ENCODE measurements at places on chromosomes 2 and 18. TPM values are rescaled to one million over a fixed set of nuclear protein-coding genes. Genes with fewer than 3 reads are reported as not detected.

- DNase-seq, result no peak
These were observed at the start of gene HOXD8 for GRCh38 chr2:176128982-176129796. Gene HOXD8, plus strand, starts transcription at chr2:176129705. Its CDS starts 662 bp downstream, at chr2:176130367.

DNA sequence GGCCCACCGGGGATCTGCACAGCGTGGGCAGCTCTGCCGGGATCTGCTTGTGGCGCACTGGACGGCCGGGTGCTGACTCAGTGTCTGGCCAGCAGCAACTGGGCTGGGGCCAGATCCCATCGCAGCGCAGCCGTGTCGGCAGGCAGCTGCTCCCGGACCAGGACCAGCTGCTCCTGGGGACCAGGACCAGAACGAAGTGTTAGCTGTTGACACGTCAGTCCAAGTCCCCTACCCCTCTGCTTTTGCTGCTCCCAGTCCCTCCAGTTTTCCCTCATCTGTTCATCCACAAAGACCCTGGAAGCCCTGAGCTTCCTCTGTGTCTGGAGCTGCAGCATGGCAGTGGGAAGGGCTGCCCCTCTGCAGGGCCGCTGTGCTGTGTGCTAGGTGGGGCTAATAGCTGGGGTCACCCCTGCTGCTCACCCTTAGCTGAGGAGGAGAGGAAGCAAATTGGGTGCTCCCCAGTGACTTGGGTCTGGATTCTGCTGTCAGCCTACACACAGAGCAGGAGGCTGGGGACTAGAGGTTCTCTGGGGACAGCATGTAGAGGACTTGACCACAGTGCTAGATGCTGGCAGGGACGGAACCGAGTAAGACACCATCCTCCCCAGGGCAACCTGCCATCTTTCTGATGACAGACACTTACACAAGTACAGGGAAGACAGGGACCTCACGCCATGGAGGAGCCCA is 16.9 kb upstream of the KIF1A start:
- DNase-seq, result no peak

DNA sequence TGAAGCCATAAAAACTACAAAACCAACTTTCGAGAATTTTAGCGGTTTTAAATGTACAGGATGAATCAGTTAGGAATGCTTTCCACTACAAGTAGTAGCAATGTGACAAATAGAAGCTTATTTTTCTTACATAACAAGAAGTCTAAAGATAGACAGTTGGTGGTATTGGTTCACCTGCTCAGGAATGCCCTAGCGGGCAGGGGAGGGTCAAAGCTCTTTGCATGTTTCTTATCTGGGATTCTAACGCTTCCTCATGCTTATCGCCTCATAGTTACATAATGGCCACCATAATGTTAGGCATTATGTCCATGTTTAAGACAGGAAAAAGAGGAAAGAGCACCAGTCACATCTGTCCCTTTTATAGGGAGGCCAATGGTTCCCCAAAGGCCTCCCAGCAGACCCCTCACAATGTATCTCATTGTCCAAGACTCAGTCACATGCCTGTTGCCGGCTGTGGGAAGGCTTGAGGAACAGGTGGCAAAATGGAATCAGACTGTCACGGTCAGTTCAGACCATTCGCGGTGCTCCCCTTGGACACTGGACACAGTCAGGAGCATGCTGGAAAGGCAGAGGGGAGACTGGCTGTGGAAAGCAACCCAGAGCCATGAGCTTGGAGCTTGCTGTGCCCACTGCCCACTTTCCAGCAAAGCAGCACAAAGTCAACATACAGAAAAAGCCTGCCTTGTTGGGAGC is 69.4 kb upstream of the ODC1 start:
- DNase-seq, result no peak

Gene PMAIP1
- 0.58 TPM for total RNA-seq

- DNase-seq, result no peak
These were observed 21.8 kb upstream of the DNAJC27 start for GRCh38 chr2:24993406-24994145.

Gene NOTO
- not detected for total RNA-seq

DNA sequence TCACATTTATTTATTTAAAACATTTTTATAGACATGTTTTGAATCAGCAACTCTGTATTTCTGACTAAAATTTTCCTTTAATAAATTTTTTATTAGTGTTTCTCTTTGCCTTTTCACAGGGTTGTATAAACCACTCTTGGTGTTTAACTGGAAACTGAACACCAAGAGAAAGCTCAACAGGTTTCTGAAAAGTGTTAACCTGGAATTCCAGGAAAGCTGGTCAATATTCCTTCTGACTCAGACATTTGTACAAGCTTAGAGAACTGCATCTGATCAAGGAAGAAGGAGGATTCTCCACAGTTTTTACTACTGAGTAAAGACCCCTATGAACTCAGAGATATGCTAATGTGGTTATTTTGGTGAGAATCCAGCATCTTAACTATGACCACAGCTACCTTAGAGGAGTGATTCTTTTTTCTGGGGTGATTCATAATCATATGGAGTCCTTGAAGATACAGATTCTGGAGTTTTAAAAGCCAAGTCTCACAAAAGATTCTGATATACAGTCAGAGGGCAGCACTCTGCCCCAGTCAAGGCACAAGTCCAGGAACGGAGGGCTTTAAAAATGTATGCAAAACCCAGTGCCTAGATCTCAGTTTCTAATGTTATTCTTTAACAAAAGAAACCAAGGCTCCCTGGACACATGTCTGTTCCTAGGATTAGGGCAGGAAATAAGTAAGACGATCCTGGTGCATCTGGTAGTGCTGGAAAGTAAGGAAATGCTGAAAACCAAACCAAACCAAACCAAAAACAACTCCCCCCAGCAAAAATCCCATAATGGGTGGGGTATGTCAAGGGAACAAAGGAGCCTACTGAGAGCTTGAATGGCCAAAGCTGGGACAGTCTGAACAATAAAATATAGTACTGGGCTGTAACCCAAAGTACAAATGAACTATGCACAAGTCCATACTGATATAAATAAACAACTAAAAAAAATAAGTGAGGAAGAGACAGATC is 85.1 kb upstream of the FZD5 start:
- DNase-seq, result no peak

DNA sequence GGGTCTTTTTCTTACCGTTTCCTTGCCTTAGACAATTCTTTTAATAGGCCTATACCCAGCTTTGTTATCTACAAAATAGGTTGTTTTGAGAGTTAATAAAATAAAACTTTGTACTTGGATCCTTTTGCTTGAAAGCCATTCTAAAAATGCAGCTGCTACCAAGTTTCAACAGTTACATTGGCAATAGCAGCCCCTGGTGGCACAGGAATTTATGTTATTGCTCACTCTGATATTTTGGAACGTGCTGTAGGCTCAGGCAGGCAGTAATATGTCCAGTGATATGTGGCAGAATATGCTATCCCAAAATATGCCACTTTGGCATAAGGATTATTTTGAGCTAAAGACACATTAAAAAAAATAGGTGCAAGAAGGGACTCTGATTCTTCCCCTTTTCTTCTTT is 6.7 kb upstream of the COMMD1 start:
- DNase-seq, result peak; percentile 17

Gene UGT1A3
- total RNA-seq, result not detected

- no peak for DNase-seq
These were observed 143.8 kb downstream of the FAM124B start for GRCh38 chr2:224258059-224258458.

GRCh38 chr2:8987410-8987809 is 16.1 kb downstream of the MBOAT2 start:
- DNase-seq, result no peak

Gene ANKRD62
- total RNA-seq, result not detected

GRCh38 chr2:231966886-231967285 is 5.4 kb downstream of the DIS3L2 start:
- no peak for DNase-seq

DNA sequence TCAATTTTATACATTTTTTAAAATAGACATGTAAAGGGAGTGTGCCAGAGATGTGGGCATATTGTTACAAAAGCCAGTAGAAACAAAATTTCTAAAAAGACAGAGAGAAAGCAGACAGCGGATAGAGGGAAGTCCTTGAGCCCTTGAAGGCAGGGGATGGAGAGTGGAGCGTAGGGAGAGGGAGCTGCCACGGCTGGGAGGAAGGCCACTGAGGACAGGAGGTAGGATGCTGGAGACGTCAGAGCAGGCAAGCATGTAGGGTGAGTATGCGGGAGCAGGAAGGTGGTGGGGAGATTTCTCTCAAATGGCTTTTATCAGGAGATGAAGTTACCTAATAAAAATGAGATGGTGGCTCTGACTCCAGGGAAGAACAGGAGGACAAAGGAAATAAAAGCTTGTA is 24.0 kb upstream of the NCL start:
- DNase-seq, result no peak

DNA sequence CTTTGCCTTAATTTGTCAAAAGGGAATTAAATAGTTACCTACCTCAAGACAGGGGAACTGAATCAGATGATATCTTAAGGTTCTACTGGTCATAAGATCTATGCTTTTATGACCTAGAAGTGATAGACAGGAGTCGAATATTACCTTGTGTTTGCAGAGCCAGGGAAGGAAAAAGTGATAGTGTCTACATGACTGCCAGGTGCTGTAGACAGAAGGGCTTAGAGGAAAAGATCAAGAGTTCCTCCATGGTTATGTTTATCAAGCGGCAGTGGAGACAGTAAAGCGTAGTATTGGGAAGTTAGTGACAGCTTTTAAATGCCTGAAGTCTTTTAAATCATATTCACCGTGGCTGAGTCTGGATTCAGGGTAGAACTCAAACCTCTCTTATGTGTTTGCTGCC is 11.9 kb downstream of the CRIM1 start:
- DNase-seq, result no peak

DNA sequence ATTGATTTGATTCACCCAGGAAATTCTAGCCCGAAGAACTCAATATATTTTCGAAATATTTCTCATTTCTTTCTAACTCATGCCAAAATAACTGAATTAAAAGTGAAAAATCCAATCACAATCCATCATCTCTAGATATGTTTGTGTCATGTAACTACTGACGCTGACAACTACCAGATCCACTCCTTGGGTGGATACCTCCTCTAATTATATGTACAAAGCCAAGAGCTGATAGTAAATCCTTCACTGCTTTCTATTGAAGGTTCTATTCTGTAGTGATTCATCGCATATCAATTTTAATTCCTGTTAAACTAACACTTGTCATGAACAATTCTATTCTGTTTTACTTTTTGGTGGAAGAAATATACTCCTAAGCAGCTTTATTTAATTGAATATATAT is 1056.6 kb upstream of the NXPH2 start:
- no peak for DNase-seq

DNA sequence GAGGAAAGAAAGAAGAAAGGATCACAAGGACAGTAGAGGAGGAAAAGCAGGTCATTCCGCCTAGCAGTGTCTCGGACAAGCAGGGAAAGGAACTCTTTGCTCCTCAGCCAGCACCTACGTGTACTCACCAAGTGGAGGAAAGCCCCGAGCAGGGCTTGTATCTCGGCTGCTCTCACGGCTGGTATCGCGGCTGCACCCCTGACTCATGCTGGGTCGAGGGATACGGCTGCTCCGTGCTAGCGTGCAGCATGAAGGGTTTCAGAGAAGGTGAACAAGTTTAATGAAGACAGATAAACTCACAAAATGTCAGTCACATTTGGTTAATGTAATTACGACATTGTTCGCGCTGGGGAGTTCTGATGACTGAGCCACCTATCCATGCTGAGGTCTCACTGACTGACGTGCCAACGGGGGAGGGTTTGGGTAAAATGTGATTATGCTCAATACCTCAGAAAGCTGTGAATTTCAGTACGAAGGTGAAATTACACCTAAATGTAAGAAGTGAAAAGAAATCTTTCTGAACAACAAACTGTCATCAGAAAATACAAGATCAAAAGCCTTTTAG is 112.1 kb upstream of the RNU4ATAC start:
- no peak for DNase-seq

- DNase-seq, result no peak
These were observed 207.9 kb downstream of the GLI2 start for GRCh38 chr2:120943403-120944034.

DNA sequence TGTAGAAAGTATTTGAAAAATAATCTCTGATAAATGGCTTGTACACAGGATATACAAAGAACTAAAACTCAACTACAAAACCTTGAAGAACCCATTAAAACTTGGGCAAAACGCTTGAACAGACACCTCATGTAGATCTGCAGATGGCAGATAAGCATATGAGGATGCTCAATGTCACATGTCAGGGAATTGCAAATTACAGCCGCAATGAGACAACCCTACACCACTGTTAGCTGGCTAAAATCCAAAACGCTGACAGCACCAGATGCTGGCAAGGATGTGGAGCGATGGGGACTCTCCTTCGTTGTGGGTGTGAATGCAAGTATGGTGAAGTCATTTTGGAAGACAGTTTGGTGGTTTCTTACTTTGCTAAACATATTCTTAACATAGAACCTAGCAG is 53.7 kb downstream of the SNTG2 start:
- no peak for DNase-seq

GRCh38 chr18:70496353-70497294 is 207.8 kb downstream of the SOCS6 start:
- no peak for DNase-seq

DNA sequence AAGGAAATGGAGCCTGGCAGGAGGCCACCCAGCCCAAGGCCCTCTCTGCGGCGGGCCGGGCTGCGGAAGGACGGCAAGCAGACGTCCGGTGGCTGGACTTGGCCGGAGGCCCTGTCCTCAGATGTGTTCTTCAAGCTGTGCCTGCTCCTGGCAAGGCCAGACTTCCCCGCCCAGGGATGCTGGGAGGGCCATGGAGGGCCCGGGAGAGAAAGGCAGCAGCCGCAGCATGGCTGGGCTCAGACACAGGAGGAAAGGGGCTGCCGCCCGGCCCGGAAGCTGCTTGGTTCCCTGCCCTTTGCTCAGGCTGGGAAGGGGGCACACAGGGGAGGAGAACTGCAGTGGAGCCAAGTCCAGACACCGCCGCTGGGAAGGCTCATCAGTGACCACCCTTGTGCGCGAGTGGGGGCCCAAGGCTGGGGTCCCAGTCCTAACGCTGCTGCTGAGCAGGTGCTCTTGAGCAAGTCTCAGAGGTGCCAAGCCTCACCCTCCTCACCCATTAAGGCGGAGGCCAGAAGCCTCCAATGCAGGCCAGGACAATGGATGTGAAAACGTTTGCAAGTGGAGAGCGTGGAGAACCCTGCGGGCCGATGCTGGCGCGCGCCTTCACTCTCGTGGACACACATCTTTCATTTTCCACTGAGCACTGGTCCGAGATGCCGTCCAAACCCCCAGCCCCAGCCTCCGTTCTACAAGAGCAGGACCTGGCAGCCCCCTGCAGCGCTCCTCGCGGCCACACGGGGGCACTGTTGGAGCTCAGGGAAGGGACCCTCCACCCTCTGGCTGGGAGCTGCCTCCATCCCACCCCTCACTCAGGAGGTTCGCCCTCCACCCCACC is 7.9 kb downstream of the CROCC2 start:
- DNase-seq, result no peak

GRCh38 chr18:74856928-74857327 is 259.3 kb downstream of the ZNF407 start:
- no peak for DNase-seq

DNA sequence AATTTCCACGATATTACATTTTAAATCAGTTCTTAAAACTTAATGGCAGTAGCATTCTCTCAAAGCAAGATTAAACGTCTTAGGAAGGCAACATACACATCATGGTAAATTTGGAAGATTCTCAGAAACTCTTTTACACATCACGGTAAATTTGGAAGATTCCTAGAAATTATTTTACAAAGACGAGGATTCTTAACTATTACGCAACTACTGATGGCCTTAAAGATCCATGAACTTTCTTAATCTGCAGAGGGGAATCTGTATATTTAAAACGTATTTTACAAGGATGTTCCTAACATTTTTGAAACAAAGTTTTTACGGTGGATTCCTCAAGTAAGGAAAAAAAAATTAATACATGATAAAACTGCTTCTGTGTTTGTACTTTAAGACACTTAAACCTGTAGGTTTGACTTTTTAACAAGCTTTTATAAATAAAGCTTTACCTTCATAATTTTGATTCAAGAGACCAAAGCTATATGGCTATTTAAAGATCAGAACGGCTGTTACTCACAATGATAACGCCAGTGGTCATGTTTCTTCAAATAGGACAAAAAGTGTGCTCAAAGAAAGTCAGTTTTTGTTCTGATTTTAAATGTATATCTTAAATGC is 1.7 kb downstream of the ATF2 start:
- DNase-seq, result no peak

All from esophagus muscularis mucosa (tissue), 4 donors.